CD4-positive, alpha-beta memory T cell (primary cell): ENCODE measurements at places on chromosomes 11 and 22. TPM values are rescaled to one million over a fixed set of nuclear protein-coding genes. Genes with fewer than 3 reads are reported as not detected.

EI24 gene
- polyA plus RNA-seq = 61.2 TPM

- DNase-seq = no peak
Measured at GRCh38 chr11:17673951-17674350, 45.4 kb upstream of the MYOD1 start.

- DNase-seq = no peak
Measured at GRCh38 chr22:49735411-49735900, 92.2 kb downstream of the BRD1 start.

DNA sequence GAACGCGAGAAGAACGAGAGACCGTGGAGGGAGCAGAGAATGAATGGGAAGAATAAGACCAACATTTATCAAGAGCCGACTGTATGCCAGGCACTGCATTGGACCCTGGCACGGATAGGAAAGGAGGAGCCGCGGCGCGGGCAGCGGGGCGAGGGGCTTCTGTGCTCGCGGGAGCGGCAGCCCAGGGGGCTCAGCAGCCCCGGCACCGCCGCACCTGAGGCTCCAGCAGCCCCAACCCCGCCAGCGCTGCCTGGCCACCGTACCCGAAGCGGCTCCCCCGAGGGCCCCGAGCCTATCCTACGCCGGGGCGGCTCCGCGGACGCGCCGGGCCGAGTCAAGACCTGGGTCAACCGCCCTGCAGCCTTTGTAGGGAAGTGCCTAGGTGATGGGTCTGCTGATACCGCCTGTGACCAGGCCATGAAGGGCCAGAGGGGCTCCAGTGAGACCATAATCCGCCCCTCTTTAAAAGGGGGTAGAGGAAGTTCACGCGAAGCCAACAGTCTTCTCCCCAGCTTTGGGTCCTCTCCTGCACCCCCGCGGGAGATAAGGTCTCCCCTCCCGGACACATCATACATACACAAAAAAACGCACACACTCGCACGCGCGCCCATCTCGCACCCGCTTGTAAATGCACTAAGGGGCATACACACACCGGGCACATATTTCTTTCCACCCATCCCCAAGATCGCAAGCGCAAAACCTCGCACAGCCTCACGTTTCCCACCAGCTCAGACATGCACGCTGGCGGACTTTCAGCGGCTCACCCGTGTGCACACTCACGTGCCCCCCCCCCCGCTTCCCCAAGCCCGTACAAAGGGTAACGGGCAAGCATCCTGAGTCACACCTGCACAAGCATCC is 935 bp upstream of the RTN4RL2 start:
- peak; percentile 19 for DNase-seq

CHRM1 gene
- not detected for polyA plus RNA-seq

DNA sequence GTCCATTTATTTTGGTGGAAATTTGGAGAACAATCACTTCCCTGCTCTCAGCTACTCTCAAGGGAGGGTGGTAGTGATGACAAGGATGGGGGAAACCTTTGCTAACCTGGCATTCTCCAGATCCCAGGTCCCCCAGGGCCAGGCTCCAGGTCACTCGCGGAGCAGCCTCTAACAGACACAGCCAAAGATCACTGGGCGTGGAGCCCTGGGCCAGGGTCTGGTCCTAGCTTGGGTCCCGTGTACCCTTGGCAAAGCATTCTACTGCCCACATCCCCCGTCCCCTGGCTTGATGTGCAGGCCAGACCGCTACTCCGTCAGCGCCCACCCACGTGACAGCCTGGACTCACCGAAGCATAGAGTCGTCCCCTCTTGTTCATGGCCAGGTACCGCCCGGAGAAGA is 3.2 kb downstream of the FGF3 start:
- no peak for DNase-seq

- no peak for DNase-seq
Measured at GRCh38 chr22:47486569-47487312, 724.3 kb downstream of the TBC1D22A start.

MRPL16 gene
- polyA plus RNA-seq = 85.6 TPM

NCAPD3 gene
- 14.3 TPM for polyA plus RNA-seq

DNA sequence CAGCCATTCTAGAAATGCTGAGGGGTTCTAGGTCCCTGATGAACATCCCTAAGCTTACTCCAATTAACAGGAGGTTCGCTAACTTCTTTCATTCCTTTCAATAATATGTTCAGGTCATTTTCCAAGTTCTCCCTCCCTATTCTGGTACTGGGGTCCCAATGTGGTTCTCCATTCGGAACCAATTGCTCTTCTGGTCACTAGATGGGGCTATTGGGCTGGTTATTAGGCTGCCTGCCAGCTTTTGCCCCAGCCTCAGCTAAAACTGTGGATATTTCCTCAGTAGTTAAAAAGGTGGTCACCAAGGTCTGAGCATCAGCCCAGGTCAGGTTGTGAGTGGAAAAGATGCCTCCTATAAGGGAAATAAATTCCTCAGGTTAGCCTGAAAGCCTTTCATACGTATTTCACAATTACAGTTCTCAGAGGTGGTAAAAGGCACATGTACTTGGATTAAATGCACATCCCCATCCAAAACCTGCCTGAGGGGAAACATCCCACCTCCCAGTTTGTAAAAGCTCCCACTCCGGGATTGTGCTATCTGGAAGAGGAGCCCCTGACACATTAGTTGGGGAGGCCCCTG is 161.1 kb upstream of the CCDC179 start:
- no peak for DNase-seq

DNA sequence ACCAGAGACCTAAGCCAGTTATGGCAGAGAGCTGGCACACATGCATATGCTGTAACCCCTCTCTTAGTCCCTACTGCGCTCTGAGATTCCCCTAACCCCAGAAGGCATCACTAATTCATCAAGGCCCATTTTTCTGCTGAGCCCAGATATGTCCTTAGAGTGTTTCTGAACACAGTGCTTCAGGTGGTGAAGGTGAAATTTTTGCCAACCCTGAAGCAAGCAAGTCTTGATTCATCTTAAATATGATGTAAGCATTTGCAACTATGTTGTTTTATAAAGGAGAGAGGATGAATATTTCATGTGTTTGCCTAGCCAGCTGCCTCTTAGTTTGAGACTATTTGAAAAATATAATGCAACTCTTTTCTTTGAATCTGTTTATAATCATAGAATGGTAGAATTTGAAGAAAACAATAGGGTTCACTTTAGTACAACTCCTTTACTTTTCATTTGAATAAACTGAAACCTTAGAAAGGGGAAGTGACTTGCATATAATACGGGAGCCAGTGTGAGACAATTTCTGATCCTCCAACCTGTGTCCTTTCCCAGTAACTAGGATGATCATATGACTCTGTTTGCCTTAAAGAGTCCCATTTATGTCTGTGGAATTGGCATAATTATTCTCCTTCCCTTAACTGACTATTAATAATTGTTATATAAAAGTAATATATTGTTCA is 194.3 kb upstream of the MTNR1B start:
- DNase-seq = no peak

MS4A6A gene
- 2.7 TPM for polyA plus RNA-seq

DNA sequence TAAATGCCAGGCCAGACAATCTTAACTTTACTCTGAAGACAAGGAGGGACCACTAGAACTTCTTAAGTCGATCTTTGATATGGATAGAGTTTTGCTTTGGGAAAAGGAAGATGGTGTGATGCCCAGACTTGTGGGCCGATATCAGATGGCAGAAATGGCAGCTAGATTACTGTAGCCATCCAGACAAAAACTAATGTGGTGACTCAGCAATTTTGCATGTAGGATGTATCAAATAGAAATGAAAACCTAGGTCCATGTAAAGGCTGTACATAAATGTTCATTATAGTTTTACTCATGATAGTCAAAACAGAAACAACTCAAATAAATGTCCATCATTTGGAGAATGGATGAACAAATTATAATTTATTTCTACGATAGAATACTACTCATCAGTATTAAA is 121.5 kb downstream of the APIP start:
- DNase-seq = no peak

MFRP gene
- not detected for polyA plus RNA-seq

DNA sequence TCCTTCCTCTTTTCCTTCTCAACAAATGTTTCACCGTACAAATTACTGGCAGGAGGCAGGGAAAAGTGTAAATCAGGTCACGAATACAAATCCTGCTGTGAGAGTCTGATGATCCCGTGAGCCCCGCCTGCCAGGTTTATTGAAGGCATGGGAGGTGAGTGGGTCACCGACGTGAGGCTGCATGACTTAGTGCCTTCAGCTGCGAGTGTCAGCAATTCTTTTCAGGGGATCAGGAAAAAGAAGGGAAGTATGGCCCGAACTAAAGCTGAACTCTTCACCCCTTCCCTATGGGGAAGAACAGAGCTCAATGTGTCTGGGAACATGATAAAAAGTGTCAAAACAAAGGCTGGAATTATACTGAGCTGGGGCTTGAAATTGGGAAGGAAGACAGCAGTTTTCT is 166.2 kb downstream of the OPCML start:
- DNase-seq = no peak

DNA sequence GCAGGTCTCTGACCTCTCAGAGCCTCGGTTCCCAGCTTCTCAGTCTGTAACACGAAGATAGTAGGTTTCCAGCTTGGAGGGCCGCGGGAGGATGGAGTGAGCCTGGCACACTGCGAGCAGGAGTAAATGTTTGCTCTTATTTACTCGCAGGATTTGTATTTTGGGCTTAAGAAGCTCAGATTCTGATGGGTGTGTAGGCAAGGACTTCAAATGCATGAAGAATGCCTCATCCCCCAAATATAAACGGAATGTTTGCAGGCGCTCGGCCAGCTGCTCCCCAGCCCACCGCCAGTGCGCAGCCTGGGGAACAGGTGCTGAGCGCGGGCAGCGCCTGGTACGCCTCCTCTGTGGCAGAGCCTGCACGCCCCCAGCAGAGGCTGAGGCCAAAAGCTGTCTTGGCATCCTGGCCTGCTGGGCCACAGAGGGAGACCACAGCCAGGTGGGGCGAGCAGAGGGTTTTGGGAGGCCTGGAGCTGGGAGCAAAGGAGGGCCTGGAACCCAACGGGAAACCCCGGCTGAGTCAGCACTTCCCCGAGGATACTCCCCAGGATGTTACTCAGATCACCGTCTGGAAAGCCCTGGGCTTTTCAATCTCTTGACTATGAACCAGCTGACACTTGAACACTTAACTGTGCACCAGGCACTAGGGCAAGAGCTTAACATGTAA is 9.4 kb downstream of the EHD1 start:
- DNase-seq = no peak
